ENCODE measurements at places on chromosomes 6 and 20.

GRCh38 chr6:11273406-11274065 lies 41.1 kb upstream of the NEDD9 start:
- DNase-seq = no peak

GRCh38 chr6:41529970-41530369 lies 16.2 kb upstream of the FOXP4 start:
- no peak for DNase-seq

DNA sequence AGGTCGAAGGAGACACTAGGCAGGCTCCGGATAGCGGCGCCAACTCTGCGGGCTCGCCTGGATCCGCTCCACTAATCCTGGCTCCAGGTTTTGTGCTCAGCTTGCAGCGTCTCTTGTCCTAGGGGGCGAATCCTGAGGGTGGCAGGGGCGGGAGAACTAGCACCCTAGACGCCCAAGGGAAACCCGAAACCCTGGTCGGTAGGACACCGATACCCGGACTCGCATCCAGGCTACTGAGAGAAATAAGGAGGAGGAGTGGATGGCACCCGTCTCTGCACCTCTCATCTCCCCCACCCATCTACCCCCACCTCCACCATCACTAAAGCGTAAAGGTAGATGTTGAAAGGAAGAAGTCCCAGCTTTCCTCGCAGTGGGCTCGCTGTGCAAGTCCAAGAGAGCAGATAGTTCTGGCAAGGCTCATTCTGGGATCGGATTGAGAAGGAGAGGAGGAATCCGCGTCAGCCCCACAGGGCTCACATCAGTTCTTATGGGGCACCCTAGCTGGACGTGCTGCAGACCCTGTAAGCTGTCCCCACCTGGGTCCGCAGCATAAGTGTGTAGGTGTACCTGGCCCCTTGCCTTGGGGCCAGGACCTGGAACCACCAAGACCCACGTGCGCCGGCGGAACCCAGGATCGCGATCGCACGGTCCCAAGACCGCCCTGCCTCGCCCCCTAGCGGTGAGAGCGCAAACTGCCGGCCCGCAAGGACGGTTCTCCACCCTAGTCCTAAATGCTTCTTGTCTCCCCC lies 6.9 kb downstream of the SLC32A1 start:
- peak; percentile 73 for DNase-seq

GRCh38 chr6:3229566-3230178 lies 2.2 kb upstream of the TUBB2B start:
- no peak for DNase-seq

DNA sequence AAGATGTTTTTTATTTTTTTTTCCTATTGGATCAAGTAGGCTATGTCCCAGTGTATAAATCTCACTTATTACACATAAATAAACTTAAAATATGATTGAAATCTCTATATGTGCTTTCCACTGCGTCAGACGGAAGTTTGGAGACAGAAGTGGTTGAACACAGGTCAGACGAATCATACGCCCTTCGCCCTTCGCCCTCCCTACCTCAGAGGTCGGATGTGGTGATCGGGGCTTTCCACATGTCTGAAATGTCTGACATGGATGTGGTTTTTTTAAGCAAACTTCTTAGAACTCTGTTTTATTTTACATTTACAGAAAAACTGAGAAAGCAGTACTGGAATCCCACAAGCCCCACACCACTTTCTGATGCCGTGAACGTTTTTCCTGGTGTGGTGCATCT lies 344.4 kb downstream of the THBS2 start:
- no peak for DNase-seq

DNA sequence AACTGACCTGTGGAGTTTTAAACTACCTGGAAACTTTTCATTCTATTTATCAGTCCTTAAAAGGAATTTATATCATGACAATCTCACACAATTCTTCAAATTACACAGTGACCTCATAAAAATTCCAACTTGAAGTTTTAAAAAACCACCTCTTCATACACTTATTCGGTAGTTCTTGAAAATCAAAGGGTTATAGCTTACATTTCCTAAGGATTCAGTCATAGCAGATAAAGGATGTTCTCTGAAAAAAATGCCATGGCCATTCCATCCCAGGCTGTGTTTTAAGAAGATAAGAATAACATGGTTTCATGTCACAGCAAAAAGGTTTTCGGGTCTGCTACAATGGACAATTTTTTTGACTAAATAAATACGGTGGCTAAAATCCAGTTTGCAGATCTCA lies 41.2 kb downstream of the GOPC start:
- no peak for DNase-seq

GRCh38 chr6:168380956-168381605 lies 59.9 kb upstream of the SMOC2 start:
- DNase-seq = no peak

GRCh38 chr20:35013421-35014411 lies 58.0 kb downstream of the MYH7B start:
- DNase-seq = no peak

- no peak for DNase-seq
Measured at GRCh38 chr20:12961725-12962124, 47.0 kb upstream of the SPTLC3 start.
